Pancreas (tissue), 10 donors: ENCODE measurements at places on chromosomes 16 and 17.

- H3K36me3 ChIP-seq, result no peaks in the 10 kb centered on the region
- DNase-seq, result no peak
Observed at GRCh38 chr17:18031955-18032354, 7.0 kb downstream of the ATPAF2 start.

GRCh38 chr17:2192367-2193057 is 111.1 kb downstream of the SMG6 start:
- H3K4me3 ChIP-seq, result no peak overlapping the region
- DNase-seq, result no peak
- H3K27me3 ChIP-seq, result no peaks in the 10 kb centered on the region

GRCh38 chr16:74224828-74225612 is 71.6 kb upstream of the PSMD7 start:
- DNase-seq, result no peak
- no peaks in the 10 kb centered on the region for H3K27me3 ChIP-seq
- no peaks in the 10 kb centered on the region for H3K4me1 ChIP-seq

DNA sequence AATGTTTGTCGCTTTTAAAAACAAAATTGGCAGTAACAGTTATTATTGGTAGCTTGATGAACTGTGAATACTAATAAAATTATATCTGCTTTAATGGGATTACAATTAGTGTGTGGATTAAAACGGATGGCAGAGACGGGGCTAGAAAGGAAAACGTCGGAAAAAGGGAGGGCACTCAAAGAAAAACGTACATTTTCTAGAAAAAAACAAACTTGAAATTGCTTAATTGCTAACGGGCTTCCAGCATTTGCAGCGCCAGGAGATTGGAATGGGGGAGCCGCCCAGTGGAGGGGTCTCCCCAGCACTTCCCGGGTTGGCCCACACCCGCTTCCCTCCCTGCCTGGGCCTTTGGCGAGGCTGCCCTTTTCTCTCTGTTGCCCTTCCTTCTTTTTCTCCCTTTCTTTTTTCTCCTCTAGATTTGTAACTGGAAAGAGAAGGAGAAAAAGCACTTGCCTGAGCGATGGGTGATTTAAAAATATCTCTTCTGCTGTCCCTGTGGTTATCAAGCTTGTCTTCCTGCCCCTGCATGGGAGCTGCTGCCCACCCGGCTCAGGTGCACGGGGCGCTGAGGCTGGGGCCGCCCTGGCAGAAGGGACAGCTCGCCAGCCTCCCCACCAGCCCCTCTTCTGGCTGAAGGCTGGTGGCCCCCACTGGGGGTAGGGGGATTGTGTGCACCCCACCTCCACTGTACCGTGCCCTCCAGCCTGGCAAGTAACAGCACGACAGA is 5.9 kb downstream of the BAHCC1 start:
- no peak overlapping the region for H3K27ac ChIP-seq
- no peaks in the 10 kb centered on the region for H3K36me3 ChIP-seq
- DNase-seq, result no peak
- H3K27me3 ChIP-seq, result no peaks in the 10 kb centered on the region
- no peaks in the 10 kb centered on the region for H3K4me1 ChIP-seq
- no peak overlapping the region for H3K4me3 ChIP-seq

- H3K36me3 ChIP-seq, result no peaks in the 10 kb centered on the region
- no peak overlapping the region for H3K27ac ChIP-seq
- DNase-seq, result no peak
- H3K27me3 ChIP-seq, result no peaks in the 10 kb centered on the region
Observed at GRCh38 chr16:78694414-78694813, 595.0 kb downstream of the WWOX start.

DNA sequence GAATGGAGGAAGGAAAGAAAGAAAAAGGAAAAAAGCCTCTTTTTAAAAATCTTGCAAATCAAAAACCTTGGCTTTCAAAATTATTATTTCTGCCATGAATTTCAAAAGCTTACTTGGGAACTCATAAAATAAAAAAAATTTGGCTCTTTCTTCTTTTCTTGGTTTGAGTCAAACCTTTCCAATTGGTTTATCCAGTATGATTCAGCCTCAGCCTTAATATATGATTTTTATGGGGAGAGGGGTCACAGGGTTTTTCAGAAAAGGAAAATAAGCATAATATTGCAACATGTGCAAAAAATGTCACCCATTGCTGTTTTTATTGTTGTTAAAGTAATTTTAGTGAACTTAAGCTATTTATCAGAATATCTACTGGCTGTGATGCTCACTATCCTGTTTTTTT is 31.2 kb upstream of the HAPSTR1 start:
- H3K36me3 ChIP-seq, result no peaks in the 10 kb centered on the region
- no peak for DNase-seq
- no peaks in the 10 kb centered on the region for H3K27me3 ChIP-seq
- H3K4me3 ChIP-seq, result no peak overlapping the region
- no peaks in the 10 kb centered on the region for H3K4me1 ChIP-seq

DNA sequence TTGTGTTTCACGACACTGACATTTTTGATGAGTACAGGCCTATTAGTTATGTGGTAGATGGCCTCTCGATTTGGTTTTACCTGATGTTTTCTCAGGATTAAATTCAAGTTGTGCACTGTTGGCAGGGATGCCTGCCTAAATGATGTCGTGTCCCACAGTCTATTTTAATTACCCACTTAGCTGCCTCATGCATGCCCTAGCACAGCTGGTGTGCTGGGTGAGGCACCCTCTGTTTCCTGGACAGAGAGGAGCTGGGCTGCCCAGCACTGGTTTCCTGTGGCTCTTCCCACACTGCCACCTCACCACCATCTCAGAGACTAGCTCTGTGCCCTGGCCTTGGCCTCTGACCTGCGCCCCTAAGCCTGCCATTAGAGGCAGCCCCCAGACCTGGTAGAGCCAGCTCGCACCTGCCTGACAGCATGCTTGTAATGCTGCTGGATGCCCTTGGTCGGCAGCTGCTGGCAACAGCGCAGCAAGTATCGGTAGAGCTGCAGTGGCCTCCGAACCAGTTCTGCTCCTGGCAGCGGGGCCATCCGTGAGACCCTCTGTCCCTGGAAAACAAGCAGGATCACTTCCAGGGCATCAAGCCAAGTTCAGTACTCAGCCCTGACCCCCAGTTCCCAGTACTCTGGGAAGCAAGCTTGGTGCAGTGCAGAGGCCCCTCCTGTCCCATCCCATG is 10.9 kb downstream of the LYRM9 start:
- H3K4me1 ChIP-seq, result no peaks in the 10 kb centered on the region
- no peak overlapping the region for H3K4me3 ChIP-seq
- H3K27me3 ChIP-seq, result no peaks in the 10 kb centered on the region
- H3K36me3 ChIP-seq, result no peaks in the 10 kb centered on the region

DNA sequence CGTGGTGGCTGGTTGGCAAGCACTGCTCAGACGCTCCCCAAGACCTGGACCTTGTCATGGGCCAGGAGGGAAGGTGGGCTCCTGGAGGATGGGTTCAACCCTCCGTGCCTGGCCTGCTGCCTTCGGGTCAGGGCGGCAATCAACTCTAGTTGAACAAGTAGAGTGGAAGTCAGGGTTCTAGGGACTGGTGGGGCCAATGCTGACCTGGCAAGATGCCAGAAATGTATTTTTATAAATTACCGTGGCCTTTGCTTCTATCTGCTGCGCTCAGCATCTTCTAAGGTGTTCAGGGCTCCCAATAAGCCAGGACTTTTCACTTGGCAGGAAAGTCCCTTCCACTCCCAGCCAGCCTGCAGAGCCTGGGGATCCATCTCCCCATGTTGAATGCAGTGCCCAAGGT is 207.1 kb upstream of the N4BP1 start:
- H3K4me3 ChIP-seq, result no peak overlapping the region
- H3K27ac ChIP-seq, result no peak overlapping the region
- no peak for DNase-seq
- no peaks in the 10 kb centered on the region for H3K27me3 ChIP-seq
- H3K36me3 ChIP-seq, result no peaks in the 10 kb centered on the region

GRCh38 chr16:86824751-86825296 is 246.5 kb downstream of the FOXL1 start:
- no peaks in the 10 kb centered on the region for H3K36me3 ChIP-seq
- no peaks in the 10 kb centered on the region for H3K4me1 ChIP-seq
- no peaks in the 10 kb centered on the region for H3K27me3 ChIP-seq
- H3K27ac ChIP-seq, result no peak overlapping the region

DNA sequence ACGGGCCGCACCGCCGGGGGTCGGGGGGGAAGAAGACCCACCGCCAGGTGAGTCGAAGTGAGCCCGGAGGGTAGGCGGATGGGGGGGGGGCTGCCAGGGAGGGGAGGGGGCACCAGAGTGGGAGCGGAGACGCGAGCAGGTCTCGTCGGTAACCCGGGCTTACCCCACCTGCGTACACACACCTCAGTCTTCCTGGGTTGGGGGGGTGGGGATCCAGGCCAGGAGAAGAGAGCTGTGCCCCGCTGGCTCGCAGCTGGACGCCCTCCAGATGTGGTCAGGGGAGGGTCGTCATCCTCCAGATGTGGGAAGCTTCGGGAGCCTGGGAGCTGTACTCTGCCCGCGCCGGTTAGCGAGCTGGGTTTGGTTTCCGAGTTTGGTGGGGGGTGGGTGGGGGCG is 1.2 kb downstream of the CACNA1G start:
- no peaks in the 10 kb centered on the region for H3K27me3 ChIP-seq
- no peak overlapping the region for H3K27ac ChIP-seq
- peaks cover 9% of the 10 kb centered on the region for H3K4me1 ChIP-seq

GRCh38 chr16:85436636-85437165 is 176.4 kb upstream of the GSE1 start:
- peak overlapping the region; percentile 90 for H3K27ac ChIP-seq
- no peak overlapping the region for H3K4me3 ChIP-seq
- H3K36me3 ChIP-seq, result no peaks in the 10 kb centered on the region

DNA sequence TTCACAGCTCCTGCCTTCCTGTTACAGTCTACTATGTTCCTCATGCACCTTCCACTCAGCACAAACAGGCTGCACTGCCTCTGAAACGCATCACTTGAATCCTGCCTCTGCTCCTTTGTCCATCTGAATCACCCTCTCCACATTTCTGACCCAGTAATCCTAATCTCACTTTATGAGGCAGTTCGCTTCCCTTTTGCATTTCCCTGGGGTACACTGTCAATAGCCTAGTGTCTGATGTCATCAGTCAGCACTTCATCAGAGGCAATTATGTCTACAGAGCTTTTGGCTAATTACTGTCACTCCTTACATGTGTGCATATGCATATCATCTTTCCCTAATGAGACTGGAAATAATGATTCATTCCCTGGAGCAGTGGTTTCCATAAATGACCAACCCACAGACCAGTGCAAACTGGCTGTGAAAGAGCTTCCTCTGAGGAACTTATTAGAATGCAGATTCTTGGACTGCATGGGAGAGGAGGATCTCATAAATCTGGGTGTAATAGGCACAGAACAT is 23.6 kb downstream of the CA4 start:
- no peaks in the 10 kb centered on the region for H3K27me3 ChIP-seq
- H3K4me1 ChIP-seq, result no peaks in the 10 kb centered on the region
- no peak for DNase-seq
- no peak overlapping the region for H3K4me3 ChIP-seq

DNA sequence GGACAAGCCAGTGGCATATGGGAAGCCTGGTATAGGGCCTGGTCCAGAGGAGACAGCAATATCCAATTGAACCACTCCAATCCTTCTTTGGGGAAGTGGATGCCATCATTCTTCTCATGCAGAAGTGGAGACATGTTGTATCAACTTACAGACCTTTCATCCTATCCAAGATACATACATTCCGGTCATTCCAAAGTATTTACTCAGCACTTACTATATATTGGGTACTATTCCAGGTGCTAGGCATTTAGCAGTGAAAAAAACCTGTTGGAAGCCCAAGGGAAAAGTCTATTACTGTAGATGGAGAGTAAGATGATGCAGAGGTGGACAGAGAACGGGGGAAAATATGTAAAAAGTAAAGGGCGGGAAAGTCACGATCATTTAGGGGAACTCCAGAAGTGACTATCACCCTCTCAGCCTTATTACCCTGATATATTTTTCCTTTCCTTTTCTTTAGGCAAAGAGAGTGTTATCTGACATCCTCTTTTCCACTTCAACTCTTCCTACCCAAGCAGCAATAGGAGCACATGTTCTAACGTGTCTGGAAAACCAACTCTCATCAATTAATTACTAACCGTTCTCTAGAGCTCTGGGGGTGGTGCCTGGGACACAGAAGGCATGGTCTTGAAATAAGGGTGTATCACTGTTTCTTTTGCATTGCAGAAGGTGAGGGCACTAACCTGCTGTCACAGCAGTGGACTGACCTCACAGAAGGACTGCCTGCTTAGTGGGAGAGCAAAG is 210.1 kb upstream of the MAF start:
- no peak for DNase-seq
- no peaks in the 10 kb centered on the region for H3K4me1 ChIP-seq
- H3K27me3 ChIP-seq, result no peaks in the 10 kb centered on the region
- H3K4me3 ChIP-seq, result no peak overlapping the region
- H3K36me3 ChIP-seq, result no peaks in the 10 kb centered on the region

- no peak overlapping the region for H3K4me3 ChIP-seq
- H3K4me1 ChIP-seq, result no peaks in the 10 kb centered on the region
- no peak overlapping the region for H3K27ac ChIP-seq
- no peaks in the 10 kb centered on the region for H3K36me3 ChIP-seq
- no peak for DNase-seq
Observed at GRCh38 chr16:68257906-68258800, 6.2 kb upstream of the SLC7A6 start.

GRCh38 chr16:27284865-27285675 is 16.5 kb upstream of the NSMCE1 start:
- no peaks in the 10 kb centered on the region for H3K36me3 ChIP-seq
- DNase-seq, result no peak
- H3K27ac ChIP-seq, result no peak overlapping the region
- no peak overlapping the region for H3K4me3 ChIP-seq
- H3K4me1 ChIP-seq, result no peaks in the 10 kb centered on the region
- no peaks in the 10 kb centered on the region for H3K27me3 ChIP-seq

DNA sequence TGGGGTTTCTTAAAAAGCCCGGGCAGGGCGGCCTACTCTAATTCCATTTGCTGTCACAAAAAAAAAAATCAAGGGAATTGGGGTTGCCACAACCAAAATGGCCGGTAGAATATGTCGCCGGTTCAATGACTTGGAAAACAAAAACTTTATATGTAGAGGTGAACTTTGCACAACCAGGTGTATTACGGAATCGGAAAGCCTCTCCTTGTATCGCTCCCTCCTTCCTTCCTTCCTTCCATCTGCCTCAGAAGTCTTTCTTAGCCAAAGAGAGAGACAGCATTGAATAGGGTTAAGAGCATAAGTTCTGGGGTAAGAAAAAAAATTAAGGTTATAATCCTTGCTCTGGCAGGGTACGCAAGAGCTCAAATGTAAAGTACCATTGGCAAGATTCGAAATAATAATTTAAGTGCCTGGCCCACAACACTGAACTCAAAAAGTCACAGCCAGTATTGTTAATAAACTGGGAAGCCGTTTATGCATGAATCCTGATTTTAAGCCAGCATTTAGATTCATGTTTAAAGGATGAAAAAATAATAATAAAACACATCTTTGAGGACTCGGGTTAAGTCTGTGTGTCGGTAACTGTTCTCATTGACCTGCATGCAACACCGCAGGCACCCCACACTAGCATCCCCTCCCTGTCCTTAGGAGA is 522 bp upstream of the GLG1 start:
- H3K4me1 ChIP-seq, result peaks cover 19% of the 10 kb centered on the region
- peak overlapping the region; percentile 98 for H3K27ac ChIP-seq
- no peaks in the 10 kb centered on the region for H3K27me3 ChIP-seq

GRCh38 chr16:63372283-63372682 is 1336.0 kb upstream of the CDH8 start:
- peak; percentile 9 for DNase-seq
- H3K4me3 ChIP-seq, result no peak overlapping the region
- H3K36me3 ChIP-seq, result no peaks in the 10 kb centered on the region
- no peak overlapping the region for H3K27ac ChIP-seq
- no peaks in the 10 kb centered on the region for H3K27me3 ChIP-seq

GRCh38 chr17:72702998-72703397 is 389.5 kb downstream of the SLC39A11 start:
- no peaks in the 10 kb centered on the region for H3K36me3 ChIP-seq
- H3K4me3 ChIP-seq, result no peak overlapping the region
- no peaks in the 10 kb centered on the region for H3K27me3 ChIP-seq
- no peaks in the 10 kb centered on the region for H3K4me1 ChIP-seq
- no peak overlapping the region for H3K27ac ChIP-seq
- DNase-seq, result no peak
